ENCODE measurements at places on chromosomes 1 and 21.

- no peak for DNase-seq
Measured at GRCh38 chr1:210625715-210626114, 297.0 kb downstream of the HHAT start.

DNA sequence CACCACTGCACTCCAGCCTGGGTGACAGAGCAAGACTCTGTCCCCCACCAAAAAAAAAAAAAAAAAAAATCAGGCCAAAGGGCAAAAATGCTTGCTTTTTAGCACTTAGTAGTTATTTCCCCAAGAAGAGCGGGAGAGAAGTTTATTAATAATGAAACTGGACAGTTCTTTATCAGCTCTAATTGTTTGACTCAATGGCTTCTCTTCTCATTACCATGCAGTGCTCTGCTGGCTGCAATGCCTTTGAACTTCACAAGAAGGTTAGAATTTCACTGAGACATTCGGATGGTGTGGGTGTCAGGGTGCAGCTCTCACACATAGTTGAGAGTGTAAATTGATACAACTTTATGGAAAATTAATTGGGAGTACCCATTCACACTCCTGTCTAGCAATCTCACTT lies 63.7 kb downstream of the EDARADD start:
- DNase-seq = no peak

DNA sequence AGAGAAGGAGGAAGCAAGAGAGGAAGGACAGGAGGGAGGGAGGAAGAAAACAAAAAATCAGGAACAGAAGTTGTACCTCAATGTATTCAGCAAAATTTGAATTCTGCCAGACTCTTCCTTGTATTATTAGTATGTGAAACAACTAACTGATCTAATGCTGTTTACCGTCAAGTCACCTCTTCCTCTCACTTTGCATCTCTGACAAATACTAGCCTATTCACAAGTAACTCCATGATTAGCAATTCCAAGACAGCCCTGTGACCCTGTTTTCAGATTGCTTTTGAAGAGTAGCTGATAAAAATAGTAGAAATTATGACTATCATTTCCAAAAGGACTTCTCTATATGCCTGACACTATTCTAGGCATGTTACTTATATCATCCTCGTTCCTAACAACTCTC lies 445.4 kb downstream of the NEGR1 start:
- DNase-seq = no peak

DNA sequence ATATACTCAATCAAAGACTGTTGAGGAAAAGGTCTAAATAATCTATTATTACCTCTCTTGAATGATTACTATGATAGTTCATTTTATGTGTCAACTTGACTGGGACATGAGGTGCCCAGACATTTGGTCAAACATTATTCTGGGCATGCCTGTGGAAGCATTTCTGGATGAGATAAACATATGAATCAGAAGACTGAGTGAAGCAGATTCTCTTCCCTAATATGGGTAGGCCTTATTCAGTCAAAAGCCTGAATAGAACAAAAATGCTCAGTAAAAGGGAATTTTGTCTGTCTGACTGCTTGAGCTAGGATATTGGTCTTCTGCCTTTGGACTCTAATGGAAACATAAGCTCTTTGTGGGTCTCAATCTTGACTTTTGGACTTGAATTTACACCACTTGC lies 73.3 kb upstream of the SOX13 start:
- DNase-seq = no peak

DNA sequence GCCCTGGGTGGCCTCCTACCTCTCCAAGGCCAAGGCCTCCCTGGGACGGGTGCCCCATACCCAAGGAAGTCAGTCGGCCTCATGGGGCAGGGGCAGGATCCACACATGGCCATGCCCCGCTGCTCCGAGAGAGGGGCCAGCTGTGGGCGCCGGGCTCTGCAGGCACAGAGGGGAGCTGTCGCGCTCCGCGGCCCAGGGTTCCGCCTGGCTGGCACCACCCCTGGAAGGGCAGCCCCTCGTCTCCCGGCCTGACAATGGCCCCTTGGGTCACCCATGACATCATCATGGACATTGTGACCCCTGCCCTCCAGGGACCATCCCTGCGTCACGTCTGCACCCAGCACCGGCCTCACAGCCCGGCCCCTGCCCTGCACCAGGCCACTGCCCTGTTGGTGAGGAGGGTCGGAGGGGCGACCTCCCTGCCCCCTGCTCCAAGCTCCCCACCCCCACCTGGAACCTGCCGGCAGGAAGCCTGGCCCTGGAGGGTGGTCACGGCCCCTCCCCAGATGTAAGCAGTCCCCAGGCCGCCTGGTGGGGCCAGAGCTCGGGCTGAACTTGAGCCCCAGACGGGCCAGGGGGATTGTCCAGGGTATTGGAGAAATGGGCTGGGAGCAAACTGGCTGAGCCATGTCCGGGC lies 5.8 kb downstream of the TTLL10 start:
- no peak for DNase-seq

DNA sequence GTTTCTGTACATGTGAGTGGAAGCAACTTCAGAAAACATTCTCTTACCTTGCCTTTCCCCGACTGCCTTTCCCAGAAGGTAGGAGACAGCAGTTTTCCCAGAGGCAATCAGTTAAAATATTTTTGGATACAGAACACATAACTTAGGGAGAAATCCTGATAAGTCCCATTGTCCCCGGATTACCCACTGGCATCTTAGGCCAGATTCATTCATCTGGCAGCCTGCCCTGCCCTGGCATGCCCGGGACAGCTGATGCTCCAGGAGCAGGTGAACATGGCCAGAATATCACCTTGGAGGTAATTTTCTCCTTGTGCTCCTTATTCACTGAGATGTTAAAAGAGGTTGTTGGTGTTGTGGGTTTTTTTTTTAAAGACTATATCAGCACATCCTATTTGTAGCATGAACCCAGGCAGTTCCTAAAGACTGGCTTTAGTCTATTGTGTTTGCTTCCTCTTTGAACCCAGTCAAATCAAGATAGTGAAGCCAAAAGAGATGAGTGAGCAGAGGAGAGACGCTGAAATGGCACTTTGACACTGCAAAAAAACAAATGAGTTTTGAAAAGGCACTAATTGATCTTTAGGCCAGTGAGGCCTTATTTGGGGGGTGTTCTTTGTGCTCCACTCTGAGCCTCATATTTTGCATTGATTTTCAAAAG lies 139.6 kb downstream of the PLPP3 start:
- no peak for DNase-seq

DNA sequence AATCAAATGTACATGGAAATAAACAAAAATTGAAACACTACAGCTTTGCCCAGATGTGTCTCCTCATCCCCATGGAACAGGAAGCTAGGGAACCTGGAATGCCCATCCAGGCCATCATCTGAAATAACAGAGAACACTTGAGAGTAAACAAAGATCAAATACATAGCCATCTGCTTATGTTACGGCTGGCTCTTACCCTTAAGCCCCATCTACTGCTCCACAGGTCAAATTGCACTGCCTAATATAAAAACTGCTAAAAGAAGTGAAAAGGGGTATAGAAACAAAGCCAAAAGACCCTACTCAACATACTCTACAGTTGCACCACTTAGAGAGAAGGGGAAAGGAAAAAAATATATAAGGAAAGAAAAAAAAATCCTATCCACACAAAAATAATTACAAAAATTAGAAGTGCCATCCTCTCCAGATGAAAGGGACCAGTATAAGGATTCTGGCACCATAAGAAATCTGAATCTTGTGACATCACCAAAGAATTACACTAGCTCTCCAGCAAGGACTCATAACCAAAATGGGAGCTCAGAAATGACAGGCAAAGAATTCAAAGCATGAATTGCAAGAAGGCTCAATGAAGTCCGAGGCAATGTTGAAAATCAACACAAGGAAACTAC lies 26.9 kb downstream of the OR6Y1 start:
- DNase-seq = no peak

GRCh38 chr1:114756009-114756892 lies 1.5 kb downstream of the CSDE1 start:
- no peak for DNase-seq

DNA sequence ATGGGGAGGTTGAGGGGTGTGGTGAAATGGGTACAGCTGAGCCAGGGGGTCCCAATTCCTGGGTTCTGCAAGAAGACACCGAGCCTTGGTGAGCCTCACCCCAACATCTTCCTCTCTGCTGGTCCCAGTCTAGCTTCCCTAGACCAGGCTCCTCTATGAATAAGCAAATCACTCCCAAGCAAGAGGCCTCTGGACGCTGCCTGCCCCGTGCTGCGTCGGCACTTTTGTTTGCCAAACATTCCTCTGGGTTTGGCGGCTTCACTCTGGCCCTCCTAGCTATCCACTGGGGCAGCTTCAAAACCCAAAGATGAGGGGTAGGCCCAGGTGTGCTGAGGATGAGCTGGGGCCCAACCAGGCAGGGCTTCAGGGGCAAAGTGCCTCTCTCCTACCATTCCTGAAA lies 137.1 kb upstream of the CD34 start:
- DNase-seq = no peak

GRCh38 chr1:152806576-152806975 lies at the start of gene LCE1C:
Gene LCE1C (minus strand): TSS chr1:152806651. CDS start chr1:152805478, 1,173 bp downstream.
- DNase-seq = no peak

DNA sequence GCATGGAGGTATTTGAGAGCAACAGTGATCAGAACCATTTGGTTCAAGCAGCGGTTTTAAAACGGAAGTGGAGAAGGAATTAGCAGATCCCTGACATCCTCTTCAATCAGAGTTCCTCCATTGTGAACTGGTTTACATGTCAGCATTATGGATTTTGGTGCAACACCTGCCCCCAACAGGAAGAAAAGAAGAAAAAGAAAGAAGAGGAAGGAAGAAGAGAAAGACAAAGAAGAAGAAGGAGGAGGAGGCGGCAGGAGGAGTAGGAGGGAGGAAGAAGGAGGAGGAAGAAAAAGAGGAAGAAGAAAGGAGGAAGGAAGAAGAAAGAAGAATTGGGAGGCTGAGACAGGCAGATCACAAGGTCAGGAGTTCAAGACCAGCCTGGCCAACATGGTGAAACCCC lies 17.4 kb downstream of the NDUFS5 start:
- no peak for DNase-seq

GRCh38 chr1:39564941-39565340 lies 11.6 kb downstream of the PABPC4 start:
- no peak for DNase-seq

GRCh38 chr21:35481005-35481404 lies 431.9 kb upstream of the RUNX1 start:
- DNase-seq = no peak

DNA sequence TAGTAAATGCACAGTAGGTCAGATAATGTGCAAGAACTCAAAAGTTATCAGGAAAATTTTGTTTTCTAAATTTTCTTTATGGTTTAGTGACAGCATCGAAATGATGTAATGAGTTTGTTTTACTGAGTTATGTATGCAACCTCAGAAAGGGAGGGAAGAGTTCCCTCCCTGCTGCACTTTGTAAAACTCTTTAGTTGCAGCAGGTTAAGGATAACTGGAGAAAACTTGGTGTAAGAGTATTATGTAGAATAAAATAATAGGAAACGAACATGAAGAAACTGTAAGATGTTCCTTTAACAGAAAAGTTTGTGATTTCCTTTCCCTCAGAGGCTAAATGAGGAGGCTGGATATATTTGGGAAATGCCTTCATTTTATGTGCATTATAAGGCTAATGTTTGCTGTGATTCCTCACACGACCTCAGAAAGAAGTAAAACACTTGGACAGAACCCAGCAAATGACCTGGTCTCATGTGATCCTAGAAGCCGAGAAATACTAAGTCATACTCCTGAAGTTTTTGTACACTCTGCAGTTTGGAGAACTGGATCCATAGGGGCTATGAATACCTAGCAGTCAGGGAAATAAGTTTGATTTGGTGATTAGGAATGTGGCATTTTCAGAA lies 35.4 kb downstream of the ADGRL2 start:
- DNase-seq = no peak

- DNase-seq = no peak
Measured at GRCh38 chr1:40344597-40344996, 27.5 kb upstream of the COL9A2 start.

DNA sequence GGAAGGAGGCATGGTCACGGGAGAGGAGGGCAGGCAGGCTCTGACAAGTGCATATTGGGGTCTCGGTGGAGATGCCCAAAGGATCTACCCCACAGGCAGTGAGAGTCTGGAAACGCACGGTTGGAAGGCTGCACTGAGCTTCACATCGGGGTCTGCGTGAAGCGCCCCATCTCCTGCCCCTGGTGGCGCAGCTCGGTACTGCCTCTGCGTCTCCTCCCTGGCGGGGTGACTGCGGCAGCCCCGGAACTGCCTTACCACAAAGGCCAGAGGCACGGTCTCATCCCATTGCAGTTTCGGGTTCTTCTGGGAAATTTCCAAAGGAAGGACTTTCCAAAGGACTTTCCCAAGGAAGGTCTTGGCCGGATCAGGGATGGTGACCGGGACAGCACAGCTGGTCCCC lies 69.2 kb upstream of the AJAP1 start:
- no peak for DNase-seq

DNA sequence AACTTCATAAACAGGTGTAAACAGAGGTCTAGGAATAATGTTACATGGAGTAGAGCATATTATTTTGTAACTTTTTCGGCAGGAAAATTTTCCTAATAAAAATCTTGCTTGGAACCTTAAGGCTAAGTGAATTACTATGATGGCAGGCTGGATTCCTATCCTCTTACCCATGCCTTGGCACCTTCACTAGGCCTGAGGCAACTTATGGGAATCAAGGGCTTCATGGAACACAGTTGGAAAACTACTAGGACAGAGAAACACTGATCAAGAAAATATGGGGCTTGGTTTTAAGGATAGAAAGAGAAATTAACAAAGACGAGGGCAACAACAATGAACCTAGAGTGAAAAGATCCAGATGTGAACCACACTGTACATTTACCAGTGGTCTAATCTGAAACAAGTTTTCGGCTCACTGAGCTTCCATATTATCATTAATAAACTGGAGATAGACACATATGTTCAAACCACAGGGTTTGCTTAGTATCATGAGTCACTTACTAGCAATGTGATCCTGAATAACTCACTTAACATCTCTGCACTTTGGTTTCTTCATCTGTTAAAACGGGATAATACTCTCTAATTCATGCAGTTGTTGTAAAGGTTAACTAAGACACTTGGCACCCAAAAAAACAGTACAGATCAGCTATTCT lies 68.5 kb downstream of the GPATCH2 start:
- DNase-seq = no peak

DNA sequence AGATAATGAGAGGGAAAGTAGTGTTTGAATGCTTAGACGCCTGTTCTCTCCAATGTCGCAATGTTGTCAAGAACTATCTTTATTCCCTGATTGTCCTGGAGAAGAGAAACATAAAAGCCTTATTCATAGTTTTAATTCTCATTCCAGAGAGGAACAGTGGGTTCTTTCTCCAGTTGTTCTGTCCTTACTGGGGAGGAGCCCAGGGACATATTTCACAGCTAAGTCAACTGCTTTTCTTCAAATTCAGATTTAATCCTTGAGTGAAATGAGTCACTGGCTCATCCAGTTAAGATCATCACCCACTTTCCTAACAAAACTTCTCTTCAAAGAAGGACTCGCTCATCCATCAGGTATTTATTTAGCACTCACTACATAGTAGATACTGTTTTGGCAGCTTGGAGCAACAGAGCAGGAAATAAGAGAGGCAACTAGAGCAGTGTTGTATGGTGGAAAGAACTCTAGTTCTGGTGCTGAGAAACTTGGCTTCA lies 365.7 kb upstream of the USP24 start:
- no peak for DNase-seq

Data from stimulated activated CD4-positive, alpha-beta T cell treated with anti-CD3 and anti-CD28 coated beads, Interleukin-1b, Interleukin-23, amount 100 ng/mL, for 1 hour (primary cell).